ENCODE measurements at places on chromosomes 3 and 15. TPM values are rescaled to one million over a fixed set of nuclear protein-coding genes. Genes with fewer than 3 reads are reported as not detected.

The PLA2G4E gene
- total RNA-seq: 0.27 TPM

The BNC1 gene
- 0.16 TPM for total RNA-seq

The GOLGA8S gene
- 0.32 TPM for total RNA-seq

The SH2D7 gene
- 2.8 TPM for total RNA-seq

The CLRN1 gene
- total RNA-seq: not detected

The MAP6D1 gene
- 3.1 TPM for total RNA-seq

The TATDN2 gene
- total RNA-seq: 34.4 TPM

The CCDC33 gene
- total RNA-seq: not detected

The GOLGA8R gene
- 1.8 TPM for total RNA-seq

The LRTM1 gene
- not detected for total RNA-seq

The IL20RB gene
- 1.7 TPM for total RNA-seq

The CCR3 gene
- total RNA-seq: 0.67 TPM

The CAPN3 gene
- total RNA-seq: 16.1 TPM

The FANCI gene
- 14.0 TPM for total RNA-seq

The HLTF gene
- 9.7 TPM for total RNA-seq

The PLCH1 gene
- total RNA-seq: 13.2 TPM

The TIGIT gene
- total RNA-seq: 1.6 TPM

The GRM2 gene
- total RNA-seq: 0.22 TPM

The PP2D1 gene
- not detected for total RNA-seq

The SNX22 gene
- 0.29 TPM for total RNA-seq

The TNFAIP8L3 gene
- total RNA-seq: 11.2 TPM

The KCNAB1 gene
- total RNA-seq: 0.65 TPM

The CHRD gene
- total RNA-seq: 1.1 TPM

The ZMYND10 gene
- 0.31 TPM for total RNA-seq

The CERS3 gene
- total RNA-seq: not detected

The UROC1 gene
- not detected for total RNA-seq

The FSD2 gene
- total RNA-seq: not detected

The COL6A6 gene
- 0.05 TPM for total RNA-seq

The GPR171 gene
- total RNA-seq: 1.4 TPM

The MYRIP gene
- total RNA-seq: 11.2 TPM

The FBXW12 gene
- not detected for total RNA-seq

The TBC1D21 gene
- total RNA-seq: not detected

The AMIGO3 gene
- total RNA-seq: not detected
